Daoy (cell line): ENCODE measurements at places on chromosomes 4 and X. TPM values are rescaled to one million over a fixed set of nuclear protein-coding genes. Genes with fewer than 3 reads are reported as not detected.

The GPR78 gene
- total RNA-seq, result not detected in 2 replicates

The TGIF2LX gene
- total RNA-seq, result 0.69 and 0.77 TPM in 2 replicates

The ALPK1 gene
- total RNA-seq, result 2.2 and 3.8 TPM in 2 replicates

The SLC49A3 gene
- not detected in 2 replicates for total RNA-seq
